ENCODE measurements at places on chromosomes 2 and 18. TPM values are rescaled to one million over a fixed set of nuclear protein-coding genes. Genes with fewer than 3 reads are reported as not detected.

DNA sequence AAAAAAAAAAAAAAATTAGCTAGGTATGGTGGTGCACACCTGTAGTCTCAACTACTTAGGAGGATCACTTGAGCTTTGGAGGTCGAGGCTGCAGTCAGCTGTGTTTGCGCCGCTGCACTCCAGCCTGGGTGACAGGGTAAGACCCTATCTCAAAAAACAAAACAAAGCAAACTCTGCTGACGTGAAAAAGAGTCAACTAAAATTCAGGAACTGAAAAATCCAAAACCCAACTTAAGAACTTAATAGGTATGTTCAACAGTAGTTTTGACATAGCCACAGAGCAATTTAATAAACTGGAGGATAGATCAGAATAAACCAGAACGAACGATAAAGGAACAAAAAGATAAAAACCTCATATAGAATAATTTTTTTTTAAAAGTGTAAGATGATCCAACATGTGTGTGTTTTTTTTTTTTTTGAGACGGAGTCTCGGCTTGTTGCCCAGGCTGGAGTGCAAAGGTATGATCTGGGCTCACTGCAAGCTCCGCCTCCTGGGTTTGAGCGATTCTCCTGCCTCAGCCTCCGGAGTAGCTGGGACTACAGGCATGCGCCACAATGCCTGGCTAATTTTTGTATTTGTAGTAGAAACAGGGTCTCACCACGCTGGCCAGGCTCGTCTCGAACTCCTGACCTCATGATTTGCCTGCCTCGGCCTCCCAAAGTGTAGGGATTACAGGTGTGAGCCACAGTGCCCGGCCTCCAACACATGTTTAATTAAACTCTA lies 4.3 kb upstream of the ZNF236 start:
- DNase-seq = no peak

DNA sequence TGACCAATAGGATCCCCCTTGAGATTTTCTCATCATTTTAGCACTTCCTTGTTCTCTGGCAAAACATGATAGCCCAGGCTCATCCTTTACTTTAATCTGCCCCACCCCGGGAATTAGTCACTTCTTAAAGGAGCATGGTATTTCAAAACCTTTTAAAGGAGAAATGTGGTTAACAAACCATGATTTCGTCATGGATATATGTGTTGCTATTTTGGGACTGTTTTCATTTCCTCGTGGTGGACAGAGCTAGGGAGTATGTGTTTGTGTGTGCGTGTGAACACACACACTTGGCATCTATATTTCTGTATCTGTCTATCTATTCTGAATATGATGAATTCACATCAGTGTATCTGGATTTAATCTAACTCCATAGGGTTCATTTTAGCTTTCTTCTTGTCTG lies 128.1 kb downstream of the BIRC6 start:
- peak; percentile 92 for DNase-seq

- DNase-seq = no peak
Observed at GRCh38 chr2:233267516-233268245, 16.2 kb downstream of the ATG16L1 start.

DNA sequence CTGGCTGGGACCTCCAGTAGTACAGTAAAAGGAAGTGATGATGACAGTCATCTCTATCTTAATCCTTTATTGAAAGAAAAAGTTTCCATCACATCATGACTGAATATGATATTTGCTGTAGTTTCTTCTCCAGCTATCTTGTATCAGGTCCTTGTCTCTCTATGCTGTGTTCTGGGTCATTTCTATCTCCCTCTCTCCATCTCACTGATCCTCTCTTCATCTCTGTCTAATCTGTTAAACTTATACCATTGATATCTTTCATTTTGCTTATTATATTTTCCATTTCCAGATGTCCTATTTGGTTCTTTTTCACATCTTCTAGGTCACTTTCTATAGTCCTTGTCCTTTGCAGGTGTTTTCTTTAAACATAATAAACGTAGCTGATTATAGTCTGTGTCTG lies 12.3 kb downstream of the CYS1 start:
- DNase-seq = no peak

GRCh38 chr18:70047931-70048603 lies 100.4 kb upstream of the CD226 start:
- DNase-seq = no peak

- no peak for DNase-seq
Observed at GRCh38 chr18:56068701-56069100, 480.7 kb upstream of the TCF4 start.

DNA sequence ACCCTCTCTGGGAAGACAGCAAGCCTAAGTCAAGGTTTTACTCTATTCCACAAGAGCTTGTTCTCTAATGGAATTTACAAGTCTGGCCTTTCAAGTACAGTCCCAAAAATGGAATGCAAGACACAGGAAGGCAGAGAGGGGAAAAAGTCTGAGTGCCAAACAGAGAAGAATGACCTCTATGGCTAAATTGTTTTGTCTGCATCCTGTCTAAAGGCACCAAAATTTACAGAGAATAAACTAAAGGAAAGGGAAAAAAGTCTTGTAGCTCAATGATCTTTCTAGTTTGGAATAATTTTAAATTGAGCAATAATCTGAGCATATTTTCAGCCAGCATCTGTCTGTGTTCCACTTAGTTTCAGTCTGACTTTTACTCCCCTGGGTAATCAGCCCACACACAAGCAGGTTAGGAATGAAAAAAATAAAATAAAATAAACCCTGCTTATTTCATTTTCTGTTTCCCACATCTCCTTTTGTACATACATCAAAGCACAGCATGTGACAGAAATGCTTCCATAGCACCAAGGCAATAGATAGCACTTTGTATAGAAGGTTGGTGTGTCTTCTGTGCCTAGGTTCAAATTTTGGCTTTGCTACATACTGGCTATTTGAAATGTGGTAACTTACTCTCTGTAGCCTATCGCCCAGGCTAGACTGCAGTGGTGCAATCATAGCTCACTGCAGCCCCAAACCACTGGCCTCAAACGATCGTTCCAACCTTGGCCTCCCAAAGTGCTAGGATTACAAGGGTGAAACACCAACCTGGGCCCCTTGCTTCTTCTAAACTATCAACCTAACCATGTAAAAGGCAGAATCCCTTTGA lies 105.1 kb downstream of the SLC8A1 start:
- DNase-seq = no peak

GRCh38 chr2:54523324-54523959 lies 67.3 kb downstream of the SPTBN1 start:
- DNase-seq = peak; percentile 73

DNA sequence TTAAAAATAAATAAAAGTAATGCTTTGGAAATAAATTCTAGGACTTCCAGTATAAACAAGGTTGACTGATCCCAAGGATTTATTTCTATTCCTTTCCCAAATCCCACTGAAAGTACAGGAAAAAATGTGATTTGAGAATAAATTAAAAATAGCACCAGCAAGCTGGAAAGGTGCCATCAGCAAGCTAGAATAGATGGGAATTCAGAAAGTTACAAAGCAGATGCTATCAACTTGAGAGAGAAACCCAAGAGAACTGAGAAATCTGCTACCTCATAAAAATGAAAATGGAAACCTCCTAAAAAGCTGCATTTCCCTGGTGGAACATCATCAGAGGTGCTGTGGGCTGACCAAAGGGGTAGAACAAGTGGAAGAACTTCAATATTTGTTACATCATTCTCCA lies 148.6 kb upstream of the KCNJ3 start:
- DNase-seq = no peak

The UGT1A4 gene
- total RNA-seq = not detected

The SPHKAP gene
- not detected for total RNA-seq

The LCT gene
- total RNA-seq = not detected

The CFC1 gene
- not detected for total RNA-seq

The DNAH6 gene
- total RNA-seq = 0.10 TPM

The FTCDNL1 gene
- 3.1 TPM for total RNA-seq

The GAREM1 gene
- 0.29 TPM for total RNA-seq

All from RPMI7951 (cell line).